Urinary bladder (tissue), 4 donors: ENCODE measurements at places on chromosomes 7 and 10.

DNA sequence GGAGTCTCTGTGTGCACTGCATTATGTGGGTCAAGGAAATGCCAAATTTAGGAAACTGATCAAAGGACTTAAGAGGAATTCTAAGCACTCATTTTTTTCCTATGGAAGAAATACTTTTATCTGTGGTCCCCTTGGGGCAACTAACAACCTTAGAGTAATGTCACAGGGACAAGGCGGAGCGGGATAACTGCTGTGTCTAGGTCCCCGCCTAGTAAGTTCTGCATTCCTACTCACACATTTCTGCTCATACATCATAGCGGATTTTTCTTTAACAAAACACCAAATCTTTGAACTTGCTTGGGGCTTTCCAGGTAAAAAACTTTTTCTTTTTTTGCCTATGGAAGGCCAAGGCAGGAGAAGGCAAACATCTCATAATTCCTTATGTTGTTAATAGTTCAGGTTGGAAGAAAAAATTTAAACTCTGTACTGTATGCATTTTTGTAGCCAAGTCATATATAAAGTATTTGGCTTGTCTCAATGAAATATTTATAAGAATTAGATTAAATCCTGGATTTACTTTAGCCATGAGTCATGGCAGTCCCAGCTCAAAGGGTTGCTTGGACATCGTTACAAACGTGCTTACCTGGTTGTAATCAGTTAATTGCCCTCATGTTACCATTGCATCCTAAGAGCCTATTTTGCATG lies 285.0 kb downstream of the PHTF2 start:
- no peak for DNase-seq

DNA sequence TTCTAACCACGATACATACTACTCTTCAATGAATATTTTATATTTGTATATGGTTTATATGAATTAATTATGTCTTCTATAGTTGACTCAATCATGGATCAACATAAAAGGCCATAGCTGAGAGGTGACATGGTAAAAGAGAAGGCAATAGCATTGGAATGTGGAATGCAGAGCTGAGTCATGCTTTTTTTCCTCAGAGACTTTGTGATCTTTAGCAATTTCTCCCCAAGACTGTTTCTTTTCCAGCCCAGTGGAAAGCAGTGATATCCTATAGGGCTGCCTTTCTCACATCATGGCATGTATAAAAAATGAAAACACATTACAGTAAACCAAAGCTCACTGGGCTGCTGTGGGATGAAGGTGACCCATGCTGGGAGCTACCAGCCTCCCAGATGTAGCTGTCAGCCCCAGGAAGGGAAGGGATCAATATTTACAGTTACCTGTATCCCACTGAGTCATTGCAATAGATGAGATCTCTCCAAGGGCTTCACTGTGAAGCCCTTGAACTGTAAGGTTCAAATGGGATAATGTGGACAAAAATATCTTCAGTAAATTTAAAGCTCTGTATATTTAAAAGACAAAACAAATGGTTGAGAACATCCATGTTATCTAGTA lies 30.2 kb downstream of the SLC39A12 start:
- DNase-seq = no peak

- DNase-seq = no peak
Observed at GRCh38 chr10:128013626-128014025, 106.7 kb downstream of the PTPRE start.

DNA sequence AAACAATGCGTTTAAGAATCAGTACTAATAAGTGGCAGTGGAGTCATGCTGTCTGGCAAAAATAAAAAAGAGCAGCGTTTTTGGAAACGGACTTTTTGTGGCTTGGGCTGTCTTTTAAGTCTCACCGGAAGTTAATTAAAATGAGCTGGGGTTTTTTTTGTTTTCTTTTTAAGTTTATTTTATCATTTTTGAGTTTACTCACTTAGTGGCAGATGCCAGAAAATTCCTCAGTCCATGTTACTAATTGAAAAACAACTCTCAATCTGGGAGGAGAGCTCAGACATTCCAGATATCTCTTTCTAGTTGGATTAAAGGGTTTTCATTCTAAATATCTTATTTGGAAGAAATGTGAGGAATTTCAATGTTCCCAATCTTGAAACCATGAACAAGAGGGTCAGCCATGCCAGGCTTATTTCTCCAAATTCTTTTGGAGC lies 133.8 kb upstream of the AGR3 start:
- DNase-seq = no peak

- DNase-seq = no peak
Observed at GRCh38 chr10:128952856-128953255, 514.2 kb upstream of the MGMT start.

- no peak for DNase-seq
Observed at GRCh38 chr7:25901658-25902057, 250.3 kb upstream of the NFE2L3 start.

DNA sequence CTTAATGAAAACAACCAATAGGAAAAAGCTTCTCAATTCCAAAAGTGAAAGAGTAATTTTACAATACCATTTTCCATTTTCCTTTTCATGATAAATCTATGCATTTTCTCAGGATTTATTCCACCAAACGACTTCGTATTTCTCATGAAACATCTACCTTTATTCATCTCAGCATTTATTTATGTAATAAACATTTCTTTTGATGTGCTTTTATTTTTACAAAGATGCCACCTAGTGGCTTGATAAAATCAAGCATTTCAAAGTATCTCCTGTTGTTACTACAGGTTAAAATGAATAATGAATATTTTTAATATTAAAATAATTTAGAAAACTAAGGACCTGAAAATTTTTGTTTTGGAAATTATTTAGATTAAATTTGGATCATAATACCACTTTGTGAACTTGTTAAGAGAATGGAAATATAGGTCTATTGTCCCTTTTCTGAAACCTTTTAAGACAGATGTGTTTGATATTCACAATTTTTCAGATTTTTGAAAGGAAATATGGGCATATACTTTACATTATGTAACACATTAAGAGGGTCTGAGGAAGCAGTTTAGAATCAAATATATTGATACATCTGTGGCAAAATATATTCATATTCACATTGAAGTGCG lies 2.7 kb upstream of the IQUB start:
- no peak for DNase-seq

DNA sequence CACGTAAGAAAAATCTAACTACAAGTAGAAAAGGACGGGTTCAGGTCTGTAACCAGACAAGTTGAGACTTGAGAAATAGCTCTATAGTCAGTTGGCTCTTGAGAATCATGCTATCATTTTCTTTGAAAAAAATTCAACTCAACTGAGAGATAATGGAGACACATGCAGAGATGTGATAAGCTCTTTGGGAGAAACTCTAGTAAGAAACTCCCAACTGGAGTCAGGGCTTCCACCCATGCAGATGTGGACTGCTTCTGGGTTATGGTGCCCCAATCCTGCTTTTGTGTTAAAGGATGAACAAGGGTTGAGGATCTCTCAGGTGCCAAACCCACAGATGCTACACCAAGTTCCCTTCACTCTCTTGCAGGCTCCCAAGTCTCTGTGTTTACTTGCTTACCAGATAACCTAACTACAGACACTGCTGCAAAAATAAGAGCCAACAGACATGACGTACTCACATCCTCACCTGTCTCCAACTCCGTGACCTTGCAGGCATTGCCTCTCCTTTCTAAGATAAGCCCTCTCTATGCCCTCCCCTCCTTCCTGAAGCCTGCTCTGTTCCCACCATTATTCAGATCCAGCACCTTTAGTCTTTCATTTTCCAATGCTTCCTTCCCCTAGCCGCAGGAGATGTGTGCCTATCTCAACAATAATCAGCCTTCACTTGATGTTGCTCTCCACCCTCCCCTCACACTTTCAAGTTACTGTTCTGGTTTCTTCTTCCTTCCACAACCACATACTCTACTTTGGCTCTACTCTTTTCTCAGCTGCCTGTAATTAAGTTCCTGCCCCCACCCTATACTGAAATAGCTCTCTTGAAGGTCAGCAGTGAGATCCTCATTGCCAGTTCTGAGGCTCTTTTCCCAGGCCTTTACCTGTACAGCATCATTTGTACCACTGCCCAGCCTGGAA lies 130.0 kb downstream of the ICA1 start:
- no peak for DNase-seq

DNA sequence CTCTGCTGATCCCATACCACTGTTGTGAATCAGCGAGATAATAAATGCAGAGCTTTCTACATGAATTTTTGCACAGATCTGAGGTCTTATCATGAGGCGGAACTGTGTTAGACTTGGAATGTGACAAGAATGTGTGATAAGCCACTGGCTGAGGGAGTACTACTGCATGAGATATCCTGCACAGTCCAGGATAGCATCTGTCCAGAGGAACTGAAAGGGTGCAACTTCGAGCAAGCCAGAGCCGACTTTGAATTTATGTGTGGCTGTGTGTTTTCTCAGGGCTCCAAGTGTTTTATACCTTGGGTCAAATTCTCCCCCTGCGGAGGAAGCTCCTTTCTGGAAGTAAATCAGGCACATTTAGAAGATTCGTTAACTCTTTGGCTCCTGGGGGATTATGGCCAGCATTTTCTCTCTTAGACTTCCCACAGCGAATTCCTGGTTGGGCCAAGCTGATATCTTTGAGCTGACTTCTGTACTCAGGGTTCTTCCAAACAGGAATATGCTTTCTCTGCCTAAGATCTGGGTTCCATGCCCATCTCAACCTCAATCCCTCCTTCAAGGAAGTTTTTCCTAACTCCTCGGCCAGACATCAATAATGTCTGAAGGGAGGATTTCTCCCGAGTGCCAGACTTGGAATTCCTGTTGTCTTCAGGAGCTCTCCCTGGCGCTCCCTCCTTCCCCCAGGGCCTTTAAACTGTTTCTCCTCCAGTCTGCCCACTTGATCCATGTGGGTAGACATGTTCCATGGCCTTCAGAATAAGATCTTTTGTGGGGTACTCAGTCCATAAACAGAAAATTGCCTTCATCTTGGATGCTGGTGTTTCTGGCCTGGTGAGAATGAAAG lies 2.5 kb upstream of the MEST start:
- DNase-seq = no peak

DNA sequence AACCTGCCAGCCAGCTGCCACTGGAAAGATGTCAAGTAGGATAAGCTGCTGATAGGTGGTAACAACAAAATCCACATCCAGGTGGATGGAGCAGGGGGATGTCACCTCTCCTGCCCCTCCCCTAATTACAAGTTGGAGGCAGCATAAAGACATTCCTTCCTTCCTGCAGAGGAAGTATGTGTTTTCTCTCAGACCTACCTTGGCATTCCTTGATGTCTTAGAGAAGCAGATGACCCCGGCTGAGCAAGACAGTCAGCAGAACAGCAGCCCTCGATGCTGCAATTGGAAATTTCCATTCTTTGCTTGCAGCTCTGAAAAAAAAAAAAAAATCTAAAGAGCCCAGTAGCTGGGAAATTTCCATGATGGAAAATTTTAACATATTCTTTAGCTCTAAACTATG lies 137.5 kb upstream of the MKLN1 start:
- DNase-seq = no peak

GRCh38 chr10:116526219-116526618 lies 19.5 kb upstream of the PNLIP start:
- no peak for DNase-seq

GRCh38 chr10:110574420-110574819 lies 6.9 kb downstream of the SMC3 start:
- DNase-seq = no peak

DNA sequence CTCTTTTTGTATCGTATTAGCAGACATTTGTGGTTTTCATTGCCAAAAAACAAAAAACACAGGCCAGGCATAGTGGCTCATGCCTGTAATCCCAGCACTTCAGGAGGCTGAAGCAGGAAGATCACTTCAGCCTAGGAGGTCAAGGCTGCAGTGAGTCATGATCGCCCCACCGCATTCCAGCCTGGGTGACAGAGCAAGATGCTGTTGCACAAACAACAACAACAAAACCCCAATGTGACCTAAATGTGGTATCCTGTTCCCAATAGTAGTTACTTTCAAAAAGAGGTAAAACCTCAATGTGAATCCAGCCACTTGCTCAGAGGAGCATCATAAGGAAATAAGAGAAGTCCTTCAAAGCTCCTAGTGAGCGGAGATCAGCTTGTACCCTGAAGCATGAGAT lies 45.8 kb upstream of the SKAP2 start:
- no peak for DNase-seq

DNA sequence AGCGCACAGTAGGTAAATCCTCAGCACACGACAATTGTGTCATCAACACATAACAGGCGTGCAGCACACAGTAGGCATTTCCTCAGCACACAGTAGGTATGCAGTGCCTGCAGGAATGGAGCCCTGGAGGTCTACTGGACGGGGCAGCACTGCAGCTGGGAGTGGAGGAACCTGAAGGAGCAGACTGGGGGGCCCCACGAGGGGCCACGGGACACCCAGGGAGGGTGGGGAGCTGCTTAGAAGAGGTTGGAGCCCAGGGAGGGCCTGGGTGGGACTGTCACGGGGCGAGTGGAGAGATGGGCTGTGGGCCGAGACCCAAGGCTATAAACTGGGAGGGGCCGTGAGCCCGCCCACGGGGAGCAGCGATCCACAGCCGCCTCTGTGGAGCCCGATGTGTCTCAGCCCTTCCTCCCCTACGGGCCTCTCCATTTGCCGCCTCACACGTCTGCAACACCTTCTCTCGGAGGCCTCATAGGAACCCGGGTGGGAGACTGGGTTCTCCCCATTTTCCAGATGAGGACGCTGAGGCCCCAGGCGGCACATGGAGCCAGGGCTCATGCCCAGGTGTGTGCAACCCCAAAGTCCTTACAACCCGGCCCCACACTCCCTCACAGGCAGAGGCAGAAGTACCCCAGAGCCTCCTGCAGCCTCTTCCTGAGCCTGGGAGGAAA lies 101.5 kb downstream of the MICALL2 start:
- DNase-seq = no peak

DNA sequence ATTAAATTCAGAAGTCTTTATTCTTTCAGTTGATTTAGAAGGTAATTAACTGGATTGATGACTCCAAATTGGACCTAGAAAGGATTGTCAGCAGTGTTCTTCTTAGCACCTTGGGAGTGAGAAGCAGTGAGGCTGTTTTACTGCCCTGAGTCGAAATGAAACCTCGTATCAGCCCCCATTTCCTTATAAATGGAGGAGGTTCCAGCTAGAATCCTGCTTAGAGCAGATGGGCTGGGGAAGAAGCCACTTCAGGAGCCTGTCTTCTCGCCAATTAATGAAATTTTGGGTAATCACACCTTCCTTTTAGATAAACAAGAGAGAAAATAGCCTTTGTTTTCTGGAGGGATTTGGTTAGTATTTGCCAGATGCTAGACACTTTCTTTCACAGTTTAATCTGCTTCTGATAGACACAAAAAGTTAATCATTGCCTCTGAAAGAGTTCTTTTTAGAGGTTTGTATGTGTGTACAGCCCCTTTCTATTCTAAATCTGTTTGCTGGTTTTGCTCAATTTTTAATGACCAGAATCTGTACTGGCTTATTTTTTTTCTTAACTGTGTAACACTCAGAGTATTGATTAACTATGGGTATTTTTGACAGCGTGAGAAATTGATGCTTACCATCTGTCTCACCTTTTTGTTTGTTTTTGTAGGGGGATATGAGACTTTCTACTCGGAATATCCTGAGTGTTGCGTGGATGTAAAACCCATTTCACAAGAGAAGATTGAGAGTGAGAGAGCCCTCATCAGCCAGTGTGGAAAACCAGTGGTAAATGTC lies 4.6 kb downstream of the DUSP5 start:
- no peak for DNase-seq

- no peak for DNase-seq
Observed at GRCh38 chr10:69180525-69181204, 631 bp downstream of the SUPV3L1 start.
